Trophoblast cell (in vitro differentiated cells and primary cell): ENCODE measurements at places on chromosomes 6 and 20.

- H3K4me1 ChIP-seq = peaks cover 16% of the 10 kb centered on the region
- no peaks in the 10 kb centered on the region for H3K36me3 ChIP-seq
- H3K4me3 ChIP-seq = no peak overlapping the region
- DNase-seq = no peak
- no peak overlapping the region for H3K27ac ChIP-seq
Observed at GRCh38 chr6:165008971-165009370, 300.4 kb downstream of the C6orf118 start.

DNA sequence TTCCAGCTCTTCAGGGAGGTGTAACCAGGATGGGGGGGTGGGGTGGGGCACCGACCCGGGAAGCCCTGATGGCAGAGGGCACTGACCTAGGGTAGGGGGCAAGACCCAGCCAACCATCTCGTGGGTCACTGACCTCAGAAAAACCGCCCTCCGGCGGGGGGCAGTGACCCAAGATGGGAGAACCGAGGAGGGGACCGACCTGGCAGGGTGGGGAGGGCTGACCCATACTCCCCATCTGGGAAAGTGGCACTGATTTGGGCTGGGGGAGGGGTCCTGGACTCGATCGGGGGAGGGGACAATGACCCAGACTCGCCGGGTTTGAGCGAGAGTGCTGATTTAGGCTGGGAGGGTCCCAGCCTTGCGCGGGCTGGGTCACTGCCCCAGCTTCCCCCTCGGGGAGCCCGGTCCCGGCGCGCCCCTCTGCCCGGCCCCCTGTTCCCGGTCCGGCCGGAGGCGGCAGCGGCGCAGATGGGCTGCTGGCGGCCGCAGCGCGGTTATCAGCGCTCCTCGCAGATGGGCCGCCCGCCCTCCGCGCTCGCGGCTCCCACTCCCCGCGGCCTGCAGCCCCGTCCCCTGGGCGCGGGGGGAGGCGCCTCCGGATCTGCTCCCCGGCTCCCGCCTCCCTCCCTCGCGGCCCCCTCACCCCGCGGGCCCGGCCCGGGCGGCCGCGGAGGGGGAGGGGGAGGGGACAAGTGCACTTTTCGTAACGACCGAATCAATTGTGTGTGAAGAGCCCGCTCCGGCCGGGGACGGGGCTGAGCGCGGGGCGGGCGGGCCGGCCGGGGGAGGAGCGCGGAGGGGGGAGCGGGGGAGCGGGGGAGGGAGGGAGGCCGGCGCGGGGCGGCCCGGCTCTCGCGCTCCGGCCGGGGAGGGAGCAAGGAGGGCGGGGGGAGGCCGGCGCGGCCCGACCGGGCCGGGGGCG lies 2.2 kb downstream of the NOL4L start:
- no peak for DNase-seq
- H3K27ac ChIP-seq = no peak overlapping the region
- H3K36me3 ChIP-seq = no peaks in the 10 kb centered on the region

GRCh38 chr6:89940225-89941027 lies 46.2 kb downstream of the GJA10 start:
- H3K4me3 ChIP-seq = no peak overlapping the region
- no peak overlapping the region for H3K27ac ChIP-seq
- peak; percentile 79 for DNase-seq
- no peaks in the 10 kb centered on the region for H3K27me3 ChIP-seq
- no peaks in the 10 kb centered on the region for H3K4me1 ChIP-seq

- no peak overlapping the region for H3K4me3 ChIP-seq
- H3K27ac ChIP-seq = no peak overlapping the region
- H3K27me3 ChIP-seq = no peaks in the 10 kb centered on the region
- peaks cover 12% of the 10 kb centered on the region for H3K4me1 ChIP-seq
Observed at GRCh38 chr6:149852881-149853280, 11.3 kb downstream of the LRP11 start.

DNA sequence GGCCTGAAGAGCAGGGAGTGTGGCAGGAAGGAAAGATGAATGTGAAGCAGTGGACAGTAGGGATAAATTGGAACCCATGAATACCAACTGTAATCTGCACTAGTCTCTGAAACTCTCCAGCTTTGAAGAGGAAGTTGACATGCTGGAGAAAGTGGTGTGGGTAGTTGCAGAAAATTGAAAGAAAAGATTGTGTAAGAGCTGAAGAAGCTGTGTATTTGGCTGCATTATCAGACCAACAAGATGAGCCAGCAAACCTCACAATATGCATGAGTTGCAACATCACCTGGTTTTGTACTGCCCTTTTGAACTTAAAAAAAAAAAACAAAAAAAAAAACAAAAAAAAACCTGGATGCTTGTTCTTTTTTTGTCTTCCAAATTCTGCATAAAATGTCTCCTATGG lies 921.9 kb upstream of the EYS start:
- H3K27me3 ChIP-seq = no peaks in the 10 kb centered on the region
- no peak overlapping the region for H3K27ac ChIP-seq
- no peak overlapping the region for H3K4me3 ChIP-seq
- H3K4me1 ChIP-seq = no peaks in the 10 kb centered on the region

DNA sequence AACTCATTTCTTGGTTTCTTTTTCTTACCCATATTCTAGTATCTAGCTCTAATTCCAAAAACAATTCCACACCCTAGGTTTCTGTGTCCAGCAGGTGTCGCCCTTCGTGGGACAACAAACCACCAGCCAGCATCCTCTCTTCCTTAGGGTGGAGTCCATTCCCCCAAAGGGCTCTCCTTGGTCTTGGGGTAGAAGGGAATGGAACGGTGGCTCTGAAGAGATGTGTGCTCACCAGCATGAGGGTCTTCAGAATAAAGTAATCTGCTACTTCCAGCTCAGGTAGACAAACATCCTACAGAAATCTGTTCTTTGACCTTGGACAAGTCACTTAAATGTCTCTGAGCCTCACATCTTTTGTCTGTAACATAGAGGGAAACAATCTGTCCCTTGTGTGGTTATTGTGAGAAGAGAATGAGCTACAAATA lies 7.2 kb downstream of the HLA-DMB start:
- no peak overlapping the region for H3K27ac ChIP-seq
- H3K4me1 ChIP-seq = no peaks in the 10 kb centered on the region
- H3K4me3 ChIP-seq = no peak overlapping the region
- no peaks in the 10 kb centered on the region for H3K27me3 ChIP-seq

DNA sequence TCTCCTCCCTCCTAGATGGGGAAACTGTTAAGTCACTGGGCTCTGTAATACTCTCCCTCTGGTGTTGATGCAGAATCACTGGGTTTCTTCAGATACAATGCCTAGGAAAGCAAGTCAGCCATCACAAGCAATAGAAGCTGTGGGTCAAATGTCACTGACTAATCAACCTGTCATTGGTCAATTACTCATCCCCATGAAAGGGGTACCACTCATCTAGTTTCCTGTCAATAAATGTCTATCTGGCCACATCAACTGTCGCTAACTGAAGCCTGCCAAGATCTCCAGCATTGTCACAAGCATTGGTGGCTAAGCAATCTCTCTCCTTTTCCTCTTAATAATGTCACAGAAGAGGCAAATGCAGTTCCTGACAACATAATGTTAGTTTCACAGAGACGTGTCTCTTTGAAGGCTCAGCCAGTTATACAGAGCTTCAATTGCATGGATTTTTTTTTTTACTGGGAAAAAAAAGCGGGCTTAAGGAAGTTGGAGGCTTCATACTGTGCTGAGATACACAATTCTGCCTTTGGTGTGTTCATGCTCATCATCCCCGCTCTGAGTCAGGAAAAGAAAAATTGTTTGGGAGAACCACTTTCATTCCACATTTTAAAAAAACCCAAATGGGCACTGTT lies 355.9 kb downstream of the BTBD9 start:
- DNase-seq = no peak
- H3K4me3 ChIP-seq = no peak overlapping the region
- no peaks in the 10 kb centered on the region for H3K36me3 ChIP-seq
- H3K27ac ChIP-seq = no peak overlapping the region
- no peaks in the 10 kb centered on the region for H3K4me1 ChIP-seq
- H3K27me3 ChIP-seq = no peaks in the 10 kb centered on the region

- H3K36me3 ChIP-seq = peaks cover 6% of the 10 kb centered on the region
- H3K27ac ChIP-seq = no peak overlapping the region
- DNase-seq = no peak
- H3K4me1 ChIP-seq = no peaks in the 10 kb centered on the region
- H3K27me3 ChIP-seq = no peaks in the 10 kb centered on the region
- H3K4me3 ChIP-seq = no peak overlapping the region
Observed at GRCh38 chr20:54611708-54612412, 136.5 kb downstream of the DOK5 start.

GRCh38 chr6:120278689-120279396 lies 929.3 kb upstream of the MAN1A1 start:
- H3K4me3 ChIP-seq = no peak overlapping the region
- H3K36me3 ChIP-seq = no peaks in the 10 kb centered on the region
- H3K27me3 ChIP-seq = no peaks in the 10 kb centered on the region

DNA sequence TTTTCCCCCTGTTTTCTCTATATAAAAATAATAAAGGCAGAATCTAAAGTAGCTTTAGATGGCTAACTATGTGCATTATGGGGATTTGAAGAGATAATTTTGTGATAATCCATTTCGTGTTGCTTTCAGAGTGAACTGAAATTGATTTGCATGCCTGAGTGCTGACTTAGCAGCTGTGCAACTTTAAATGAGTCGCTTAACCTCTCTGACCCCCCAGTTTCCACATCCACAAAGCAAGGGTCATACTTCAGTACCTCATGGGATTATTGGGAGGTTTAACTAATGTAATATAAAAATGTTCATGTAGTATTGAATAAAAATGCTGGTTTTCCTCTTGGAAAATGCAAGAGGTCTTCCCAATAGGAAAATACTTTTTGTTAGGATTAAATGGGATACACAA lies 63.8 kb upstream of the FABP7 start:
- H3K27ac ChIP-seq = no peak overlapping the region
- no peak overlapping the region for H3K4me3 ChIP-seq
- no peaks in the 10 kb centered on the region for H3K27me3 ChIP-seq
- DNase-seq = no peak

- H3K27me3 ChIP-seq = no peaks in the 10 kb centered on the region
- H3K4me3 ChIP-seq = no peak overlapping the region
- DNase-seq = no peak
- no peak overlapping the region for H3K27ac ChIP-seq
- no peaks in the 10 kb centered on the region for H3K36me3 ChIP-seq
Observed at GRCh38 chr20:37144856-37145404, 34.2 kb upstream of the RPN2 start.

- peaks cover 6% of the 10 kb centered on the region for H3K36me3 ChIP-seq
- H3K27me3 ChIP-seq = no peaks in the 10 kb centered on the region
- no peak for DNase-seq
- peaks cover 2% of the 10 kb centered on the region for H3K4me1 ChIP-seq
- H3K27ac ChIP-seq = no peak overlapping the region
Observed at GRCh38 chr6:26657256-26657655, 2.3 kb downstream of the ZNF322 start.

DNA sequence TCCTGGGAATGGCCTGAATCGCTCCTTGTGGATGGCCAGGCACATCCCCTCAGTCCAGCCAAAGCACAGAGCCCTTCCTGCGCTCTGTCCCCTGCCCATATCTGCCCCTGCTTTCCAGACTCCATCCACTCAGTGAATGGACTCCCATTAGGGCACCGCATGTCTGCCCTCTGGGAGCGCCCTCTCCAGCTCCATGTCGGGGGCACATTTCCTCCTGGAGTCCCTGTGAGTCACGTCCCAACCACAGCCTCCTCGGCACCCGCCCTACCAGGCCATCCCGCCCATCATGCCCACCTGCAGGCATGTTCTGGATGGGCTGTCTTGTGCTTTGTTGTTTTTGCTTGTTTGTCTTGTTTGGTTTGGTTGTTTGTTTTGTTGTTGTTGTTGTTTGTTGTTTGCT lies 96.8 kb downstream of the PSMB1 start:
- peak overlapping the region; percentile 21 for H3K4me3 ChIP-seq
- DNase-seq = no peak
- peaks cover 3% of the 10 kb centered on the region for H3K4me1 ChIP-seq
- no peak overlapping the region for H3K27ac ChIP-seq
- H3K36me3 ChIP-seq = no peaks in the 10 kb centered on the region

DNA sequence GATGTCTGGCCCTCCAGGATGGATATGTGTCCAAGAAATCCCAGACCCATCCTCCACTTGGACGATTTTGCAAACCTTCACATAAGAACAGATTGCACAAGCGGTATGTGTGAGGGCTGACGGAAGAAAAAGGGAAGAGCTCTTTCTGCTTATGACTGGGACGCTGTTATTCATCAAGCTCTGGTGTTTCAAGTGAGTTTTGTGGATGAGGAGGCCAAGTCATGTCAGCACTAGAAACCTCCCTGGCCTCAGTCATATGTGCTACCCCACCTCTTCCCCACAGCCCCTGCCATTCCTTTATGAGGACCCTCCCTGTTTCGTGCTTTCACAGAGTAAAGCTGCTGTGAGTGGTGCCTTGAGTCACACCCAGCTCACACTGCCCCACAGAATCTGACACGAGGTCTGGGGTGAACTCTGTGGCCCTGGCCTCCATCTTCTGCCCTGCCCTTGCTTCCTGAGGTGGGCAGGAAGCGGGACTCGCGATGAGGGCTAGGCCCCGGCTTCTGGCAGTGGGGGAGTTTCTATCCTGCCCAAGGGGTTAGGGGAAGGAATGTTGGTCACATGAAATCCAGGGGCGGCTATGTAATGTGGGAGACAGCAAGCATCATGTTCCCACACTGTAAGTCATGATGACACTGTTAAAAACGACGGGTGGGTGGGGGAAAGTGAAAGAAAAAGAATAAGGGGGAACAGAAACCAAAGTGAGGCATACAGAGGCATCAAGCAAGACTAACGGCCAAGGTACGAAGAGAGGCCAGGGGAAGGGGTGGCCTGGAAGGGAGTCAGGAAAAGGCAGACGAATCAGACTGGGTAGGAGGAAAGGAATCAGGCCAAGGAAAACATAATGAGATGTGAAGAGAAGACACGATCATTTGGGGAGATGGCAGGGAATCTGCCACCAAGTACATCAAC lies 78.1 kb downstream of the PRDM1 start:
- no peaks in the 10 kb centered on the region for H3K4me1 ChIP-seq
- peak; percentile 41 for DNase-seq

- peaks cover 7% of the 10 kb centered on the region for H3K4me1 ChIP-seq
- peak within 1 kb of the TSS; percentile 99 for H3K4me3 ChIP-seq
- H3K27ac ChIP-seq = peak within 1 kb of the TSS; percentile 42
- peaks cover 18% of the 10 kb centered on the region for H3K36me3 ChIP-seq
- H3K27me3 ChIP-seq = no peaks in the 10 kb centered on the region
Observed at GRCh38 chr6:143842902-143843676, at the start of gene LTV1. Gene LTV1, plus strand, starts transcription at chr6:143843338. Its CDS starts 140 bp downstream, at chr6:143843478.

- no peak overlapping the region for H3K27ac ChIP-seq
- H3K4me3 ChIP-seq = no peak overlapping the region
- H3K36me3 ChIP-seq = no peaks in the 10 kb centered on the region
- no peaks in the 10 kb centered on the region for H3K4me1 ChIP-seq
Observed at GRCh38 chr6:44289726-44290260, 19.5 kb downstream of the TMEM151B start.
